ENCODE measurements at places on chromosomes 7 and 10. TPM values are rescaled to one million over a fixed set of nuclear protein-coding genes. Genes with fewer than 3 reads are reported as not detected.
A peak's percentile ranks its signal among the peaks of the same experiment; 100 is the strongest.

DNA sequence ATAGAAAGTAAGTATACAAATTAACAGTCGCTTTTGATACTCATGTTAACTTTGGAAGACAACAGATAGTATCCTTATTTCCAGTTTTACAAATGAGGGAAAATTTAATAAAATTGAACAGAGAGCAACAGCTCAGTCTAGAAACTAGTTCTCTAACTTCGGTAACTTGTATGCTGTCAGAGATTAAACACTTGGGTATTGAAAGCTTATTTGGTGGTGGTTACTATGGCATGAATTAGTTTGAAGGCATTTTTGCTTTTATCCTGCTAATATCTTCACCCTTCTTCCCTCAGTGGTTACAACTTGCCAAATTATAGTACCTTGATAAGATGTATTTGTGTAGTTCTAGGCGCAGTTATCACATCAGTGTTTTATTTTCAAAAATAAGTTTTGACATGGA lies 7.2 kb downstream of the WAC start:
- DNase-seq = no peak

DNA sequence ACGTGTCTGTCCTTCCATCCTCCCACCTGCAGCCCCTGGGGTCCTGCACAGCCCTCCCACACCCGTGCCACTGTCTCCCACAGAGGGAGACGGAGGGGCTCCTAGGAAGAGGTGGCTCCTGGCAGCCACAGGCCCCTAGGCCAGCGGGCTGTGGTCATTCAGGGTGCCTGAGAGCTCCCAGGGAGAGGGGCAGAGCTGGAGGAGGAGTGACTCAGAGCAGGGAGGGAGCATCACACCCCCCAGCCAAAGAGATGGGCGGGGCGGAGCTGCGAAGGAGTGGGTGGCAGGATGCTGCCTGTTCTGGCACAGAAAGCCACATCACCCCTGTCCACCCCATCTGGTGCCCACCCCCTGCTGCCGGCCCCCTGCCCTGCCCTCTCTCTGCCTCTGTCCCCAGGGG lies 50.5 kb downstream of the STK32C start:
- no peak for DNase-seq

Gene NXPH1
- total RNA-seq = not detected

- peak; percentile 32 for DNase-seq
Observed at GRCh38 chr10:43042503-43043341, 34.1 kb upstream of the RET start.

GRCh38 chr10:117419921-117420320 lies 44.7 kb upstream of the PDZD8 start:
- DNase-seq = no peak

Gene PSPH
- total RNA-seq = 9.0 TPM

Data from left lobe of liver (tissue), 2 donors.